ENCODE measurements at places on chromosomes 11 and 22.

DNA sequence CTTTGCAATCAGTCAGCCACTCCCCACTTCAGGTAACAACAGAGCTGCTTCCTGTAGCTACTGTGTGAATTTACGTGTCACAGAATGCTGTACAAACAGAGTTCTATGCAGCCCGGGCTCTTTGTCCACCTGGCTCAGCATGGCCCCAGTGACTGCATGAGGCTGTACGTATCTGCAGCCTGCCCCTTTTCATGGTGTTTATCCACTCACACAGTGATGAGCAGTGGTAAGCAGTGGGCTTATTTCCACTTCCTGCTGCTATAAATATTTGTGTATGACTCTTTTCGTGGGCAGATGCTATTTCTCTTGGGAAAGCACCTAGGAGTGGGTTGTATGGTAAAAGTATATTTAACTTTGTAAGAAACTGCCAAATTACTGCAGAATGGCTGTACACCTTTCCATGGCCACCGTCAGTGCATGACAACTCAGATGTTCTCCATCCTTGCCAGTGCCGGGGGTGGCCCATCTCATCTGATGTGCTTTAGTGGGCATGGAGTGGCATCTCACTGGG, 43.3 kb downstream of the MYEOV start:
- DNase-seq: peak; percentile 75

DNA sequence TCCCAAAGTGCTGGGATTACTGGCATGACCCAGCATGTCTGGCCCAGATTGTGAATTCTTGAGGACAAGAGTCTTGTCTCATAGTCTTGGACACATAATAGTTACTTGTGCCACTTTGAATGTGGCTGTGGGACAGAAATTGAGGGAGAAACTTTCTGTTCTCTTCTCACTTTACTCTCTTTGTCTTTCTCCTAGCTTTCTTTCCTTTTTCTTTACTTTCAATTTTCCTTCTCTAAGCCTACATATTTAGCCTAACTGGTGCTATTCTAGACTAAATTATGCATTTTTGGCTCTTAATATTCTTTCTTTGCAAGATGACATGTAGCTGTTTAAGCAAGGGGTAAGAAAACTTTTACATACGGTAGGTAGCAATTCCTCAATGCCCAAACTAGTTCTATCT, 33.2 kb downstream of the HORMAD2 start:
- no peak for DNase-seq

GRCh38 chr22:34068001-34068400, 147.7 kb upstream of the LARGE1 start:
- no peak for DNase-seq

- no peak for DNase-seq
Measured at GRCh38 chr11:12188548-12189317, 78.3 kb downstream of the MICAL2 start.

GRCh38 chr22:23913306-23913660, 19.1 kb downstream of the MIF start:
- no peak for DNase-seq

All from mucosa of descending colon (tissue), 3 donors.